ENCODE measurements at places on chromosomes 1 and 21.

- DNase-seq: no peak
Measured at GRCh38 chr1:52579415-52579814, 22.8 kb upstream of the GPX7 start.

DNA sequence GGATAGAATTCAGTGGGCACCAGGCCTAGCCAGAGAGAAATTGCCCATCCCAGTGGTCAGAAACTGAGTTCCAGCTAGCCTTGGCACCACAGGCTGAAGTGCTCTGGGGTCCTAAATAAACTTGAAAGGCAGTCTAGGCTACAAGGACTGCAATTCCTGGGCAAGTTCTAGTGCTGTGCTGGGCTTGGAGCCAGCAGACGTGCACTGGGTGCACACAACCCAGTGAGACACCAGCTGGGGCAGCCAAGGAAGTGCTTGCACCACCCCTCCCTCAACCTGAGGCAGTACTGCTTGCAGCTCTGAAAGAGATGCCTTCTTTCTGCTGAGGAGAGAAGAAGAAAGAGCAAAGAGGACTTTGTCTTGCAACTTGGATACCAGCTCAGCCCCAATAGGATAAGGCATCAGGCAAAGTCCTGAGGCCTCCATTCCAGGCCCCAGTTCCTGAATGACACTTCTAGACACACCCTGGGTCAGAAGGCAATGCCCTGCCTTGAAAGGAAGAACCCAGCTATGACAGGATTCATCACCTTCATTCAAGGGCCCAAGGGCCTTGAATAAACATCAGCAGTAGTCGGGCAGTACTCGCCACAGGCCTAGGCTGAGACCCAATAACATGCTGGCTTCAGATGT is 55.1 kb downstream of the OVGP1 start:
- DNase-seq: no peak

DNA sequence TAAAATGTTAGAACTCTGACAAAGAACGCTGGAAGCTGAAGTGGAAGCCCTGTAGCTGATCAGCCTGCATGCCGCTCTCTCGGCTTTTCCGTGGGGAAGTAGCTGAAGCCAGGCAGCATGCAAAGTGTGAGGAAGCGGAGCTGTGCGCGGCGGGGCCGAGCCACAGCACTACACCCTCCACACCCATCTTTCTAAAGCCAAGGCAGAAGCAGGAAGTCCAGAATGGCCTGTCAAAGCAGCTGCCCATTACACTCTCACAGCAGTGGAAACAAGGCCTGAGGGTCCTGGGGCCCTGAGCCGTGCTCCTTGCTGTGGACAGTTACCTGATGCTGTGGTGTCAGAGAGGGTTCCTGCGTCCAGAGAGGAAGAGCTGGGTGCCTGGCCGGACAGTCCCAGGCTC is 69.6 kb downstream of the UBR4 start:
- no peak for DNase-seq

GRCh38 chr1:34283142-34283541 is 106.4 kb downstream of the C1orf94 start:
- DNase-seq: no peak

DNA sequence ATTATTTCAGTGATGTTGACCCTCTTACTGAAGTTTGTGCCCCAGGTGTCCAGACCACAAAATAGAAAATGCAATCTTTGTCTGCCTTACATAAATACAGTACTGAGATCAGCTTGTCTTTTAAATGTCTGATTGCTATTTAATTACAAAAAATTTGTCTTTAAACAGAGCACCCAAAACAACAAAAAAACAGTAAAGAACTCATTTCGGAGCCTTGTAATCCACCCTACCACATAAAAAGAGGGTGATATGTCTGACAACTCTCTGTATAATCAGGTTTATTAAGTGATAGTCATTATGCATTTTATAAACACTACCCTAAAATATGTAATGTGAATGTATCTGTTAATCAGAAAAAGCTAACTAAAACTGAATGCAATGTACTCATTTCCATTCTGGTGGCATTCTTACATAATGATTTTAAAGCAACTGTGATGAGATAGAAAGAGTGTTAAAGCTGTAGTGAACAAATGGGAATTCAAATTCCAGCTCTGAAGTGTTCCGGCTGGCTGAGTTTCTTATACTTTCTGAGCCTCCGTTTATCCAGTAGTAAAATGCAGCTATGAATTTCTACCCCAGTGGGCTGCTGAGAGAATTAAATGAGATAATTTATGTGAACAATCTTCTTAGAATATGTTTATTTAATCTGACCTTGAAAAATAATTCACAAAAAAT is 486.6 kb downstream of the USP25 start:
- DNase-seq: no peak

- DNase-seq: no peak
Measured at GRCh38 chr1:156155756-156156510, 2.5 kb downstream of the SEMA4A start.

DNA sequence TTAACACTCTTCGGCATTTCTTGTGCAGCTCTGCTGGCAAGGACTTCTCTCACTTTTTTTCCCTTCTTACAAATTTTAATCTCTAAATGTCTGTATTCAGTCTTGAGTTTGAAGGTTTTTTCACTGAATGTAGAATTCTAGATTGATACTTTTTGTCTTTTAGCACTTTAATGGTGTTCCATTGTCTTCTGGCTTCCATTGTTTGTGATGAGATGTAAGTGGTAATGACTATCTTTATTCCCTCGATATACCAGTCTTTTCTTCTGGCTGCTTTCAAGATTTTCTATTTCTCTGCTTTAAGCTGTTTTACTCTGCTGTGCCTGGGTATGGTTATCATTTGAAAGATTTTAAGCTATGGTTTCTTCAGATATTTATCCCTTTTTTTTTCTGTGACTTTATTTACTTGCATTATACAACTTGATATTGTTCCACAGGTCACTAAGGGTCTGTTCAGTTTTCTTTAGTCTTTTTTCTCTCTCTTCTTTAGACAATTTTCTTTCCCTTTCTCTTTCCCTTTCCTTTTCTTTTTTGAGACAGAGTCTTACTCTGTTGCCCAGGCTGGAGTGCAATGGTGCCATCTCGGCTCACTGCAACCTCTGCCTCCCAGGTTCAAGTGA is 35.8 kb downstream of the DYRK1A start:
- DNase-seq: no peak

GRCh38 chr1:88079036-88079435 is 605.0 kb upstream of the PKN2 start:
- no peak for DNase-seq

DNA sequence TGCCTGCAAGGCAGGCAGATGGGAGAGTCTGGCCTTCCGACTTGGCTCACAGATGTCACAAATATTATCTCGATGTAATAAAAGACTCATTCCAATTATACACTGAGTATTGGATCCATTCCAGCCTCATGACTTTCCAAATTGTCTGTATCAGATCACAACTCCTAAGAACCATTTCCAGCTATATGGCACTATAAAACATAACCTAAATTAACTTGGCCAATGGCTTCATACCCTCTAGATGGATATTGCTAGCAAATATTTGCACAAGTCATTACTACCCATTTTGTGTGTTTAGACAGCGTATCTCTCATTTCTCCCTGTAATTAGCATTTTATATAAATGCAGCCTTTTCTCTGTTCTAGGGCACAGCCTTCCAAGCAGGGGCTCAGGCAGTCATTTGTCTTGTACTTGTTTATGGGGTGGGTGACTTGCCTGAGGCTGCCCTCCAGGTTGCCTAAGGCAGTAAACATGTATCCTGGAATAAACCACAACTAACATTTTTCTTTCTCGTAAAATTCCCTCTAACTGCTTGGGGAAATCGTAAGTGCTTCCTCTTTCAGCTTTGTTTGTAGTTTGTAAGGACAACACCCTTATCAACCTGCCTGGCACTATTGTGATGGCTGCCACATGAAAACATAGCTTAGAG is 70.6 kb upstream of the KCNJ6 start:
- DNase-seq: no peak

DNA sequence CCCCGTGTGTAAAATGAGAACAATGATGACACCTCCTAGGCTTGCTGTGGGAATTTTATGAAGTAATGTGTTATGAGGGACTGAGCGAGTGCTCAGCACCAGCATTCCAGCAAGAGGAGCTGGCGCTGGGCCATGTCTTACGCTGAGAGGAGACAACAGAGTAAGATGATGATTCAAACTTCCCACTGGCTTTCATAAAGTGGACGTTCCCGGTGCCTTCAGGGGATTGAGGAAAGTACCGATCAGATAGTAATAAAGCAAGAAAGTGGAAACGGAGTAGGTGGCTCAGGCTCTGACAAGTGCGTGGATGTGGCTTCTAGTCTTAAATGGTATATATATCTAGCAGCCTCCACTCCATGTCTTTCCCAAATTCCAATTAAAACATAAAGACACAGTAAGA is 23.8 kb downstream of the EPHA10 start:
- DNase-seq: no peak

DNA sequence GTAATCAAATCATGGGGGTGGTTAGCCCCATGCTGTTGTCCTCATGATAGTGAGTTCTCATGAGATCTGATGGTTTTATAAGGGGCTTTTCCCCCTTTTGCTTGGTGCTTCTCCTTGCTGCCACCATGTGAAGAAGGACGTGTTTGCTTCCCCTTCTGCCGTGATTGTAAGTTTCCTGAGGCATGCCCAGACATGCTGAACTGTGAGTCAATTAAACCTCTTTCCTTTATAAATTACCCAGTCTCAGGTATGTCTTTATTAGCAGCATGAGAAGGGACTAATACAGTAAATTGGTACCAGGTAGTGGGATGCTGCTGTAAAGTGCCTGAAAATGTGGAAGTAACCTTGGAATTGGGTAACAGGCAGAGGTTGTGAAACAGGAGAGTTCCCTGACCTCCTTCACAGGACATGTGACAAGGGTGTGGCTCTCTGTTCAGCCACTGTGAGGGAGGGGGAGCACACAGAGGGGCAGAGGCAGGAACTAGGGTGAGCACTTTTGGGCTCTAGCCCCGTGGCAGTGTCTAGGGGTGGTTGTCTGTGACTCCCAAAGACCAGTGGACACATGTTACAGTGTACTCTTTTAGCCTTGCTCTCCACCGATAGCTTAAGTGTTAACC is 105.3 kb downstream of the BACH1 start:
- DNase-seq: no peak

- DNase-seq: no peak
Measured at GRCh38 chr1:65769636-65770035, 23.1 kb upstream of the PDE4B start.

DNA sequence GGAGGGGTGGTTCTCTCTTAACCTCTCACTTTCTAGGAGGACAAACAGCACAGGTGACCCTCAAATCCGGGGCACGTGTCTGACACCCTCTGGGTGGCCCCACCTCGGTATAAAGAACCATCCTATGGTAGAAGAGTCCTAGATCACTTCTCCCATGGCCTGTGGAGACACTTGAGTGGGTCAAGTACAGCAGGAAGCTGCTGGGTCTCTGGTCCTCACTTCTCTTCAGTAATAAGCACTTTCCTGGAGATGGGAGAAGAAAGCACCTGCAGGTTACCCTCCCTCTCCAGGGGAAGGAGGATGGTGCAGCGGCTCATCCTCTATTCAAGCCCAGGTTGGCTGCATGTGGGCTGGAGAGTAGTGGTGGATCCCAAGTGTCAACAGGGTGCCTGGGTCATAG is 17.0 kb downstream of the S100A7 start:
- DNase-seq: no peak

GRCh38 chr1:68129536-68130250 is 79.3 kb upstream of the DIRAS3 start:
- no peak for DNase-seq

GRCh38 chr1:8552820-8553397 is 235.0 kb downstream of the SLC45A1 start:
- DNase-seq: no peak

- no peak for DNase-seq
Measured at GRCh38 chr1:12426030-12426429, 192.0 kb downstream of the DHRS3 start.

- DNase-seq: no peak
Measured at GRCh38 chr1:235583511-235584001, 66.0 kb downstream of the GNG4 start.

DNA sequence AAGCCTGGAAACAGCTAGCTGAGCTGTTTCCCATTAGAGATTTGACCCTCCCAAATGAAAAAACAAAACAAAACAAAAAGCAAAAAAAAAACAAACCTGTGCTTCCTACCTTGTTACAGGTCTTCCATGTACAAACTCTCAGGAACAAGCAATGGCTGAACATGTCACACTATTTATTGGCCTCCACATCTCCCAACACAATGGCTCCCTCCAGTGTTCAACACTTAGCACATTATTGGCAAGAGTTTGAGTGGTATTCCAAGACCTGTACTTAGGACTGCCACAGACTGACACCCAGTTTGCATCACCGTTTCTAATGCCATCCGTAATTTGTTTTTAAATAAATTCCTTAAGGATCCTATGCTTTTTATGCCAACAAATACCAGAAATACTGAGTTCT is 195.0 kb upstream of the OLFM3 start:
- DNase-seq: no peak

GRCh38 chr1:42340901-42341300 is 5.9 kb upstream of the FOXJ3 start:
- DNase-seq: no peak

GRCh38 chr1:62428351-62428750 is 8.5 kb upstream of the USP1 start:
- no peak for DNase-seq
